Testis (tissue), 5 donors: ENCODE measurements at places on chromosomes 5 and 9. TPM values are rescaled to one million over a fixed set of nuclear protein-coding genes. Genes with fewer than 3 reads are reported as not detected.

GRCh38 chr9:27701587-27701986, 128.3 kb upstream of the C9orf72 start:
- peak; percentile 17 for DNase-seq

- peak; percentile 23 for DNase-seq
Measured at GRCh38 chr5:128965638-128966302, 482 bp downstream of the SLC27A6 start.

GRCh38 chr5:159123700-159124099, 24.0 kb upstream of the EBF1 start:
- no peak for DNase-seq

DNA sequence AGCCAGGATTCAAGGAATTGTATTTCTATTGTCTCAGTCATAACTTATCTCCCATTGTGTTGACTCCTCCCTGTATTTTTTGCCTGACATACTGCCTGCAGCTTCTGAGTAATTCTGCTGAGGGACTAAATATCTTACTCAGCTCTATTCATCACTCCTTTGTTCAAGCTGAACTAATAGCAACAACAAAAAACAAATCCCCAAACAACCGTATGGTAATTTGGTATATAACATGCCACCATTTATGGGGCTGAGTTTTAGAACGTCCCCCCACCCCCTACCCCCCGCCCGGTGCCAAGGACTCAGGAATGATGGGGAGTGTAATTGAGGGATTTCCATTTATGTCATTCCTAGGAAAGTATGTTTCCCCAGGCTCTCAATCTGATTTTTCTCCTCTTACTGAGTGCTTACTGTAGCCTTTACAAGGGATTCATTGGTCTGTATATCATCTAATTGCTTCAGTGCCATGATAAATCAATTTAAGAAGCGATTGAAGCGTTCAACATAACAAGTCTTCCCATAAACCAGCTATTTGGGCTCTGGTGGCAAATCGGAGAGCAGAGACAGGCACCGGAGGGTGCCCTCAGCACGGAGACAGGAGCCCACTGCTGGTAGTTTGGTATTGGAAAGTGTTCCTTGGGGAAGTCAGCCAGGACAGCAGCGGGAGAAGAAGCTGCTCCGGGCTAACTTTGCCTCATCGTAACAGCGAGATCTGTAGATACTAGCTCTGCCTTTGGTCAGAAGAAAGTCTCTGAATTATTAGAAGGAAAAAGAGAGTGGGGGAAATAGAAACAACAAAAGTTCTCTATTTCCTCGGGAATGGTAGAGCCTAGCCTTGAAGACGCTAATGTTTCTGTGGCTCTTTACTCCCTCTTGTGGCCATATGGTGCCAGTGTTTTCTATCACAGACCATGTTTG, 40.7 kb upstream of the HSD17B4 start:
- peak; percentile 77 for DNase-seq

- no peak for DNase-seq
Measured at GRCh38 chr5:460273-460625, 17.3 kb downstream of the EXOC3 start.

The MTAP gene
- 21.2 TPM for total RNA-seq

The OLFM1 gene
- 13.9 TPM for total RNA-seq

The CCNO gene
- total RNA-seq: 14.4 TPM

- DNase-seq: no peak
Measured at GRCh38 chr9:126698251-126698650, 84.5 kb downstream of the LMX1B start.

DNA sequence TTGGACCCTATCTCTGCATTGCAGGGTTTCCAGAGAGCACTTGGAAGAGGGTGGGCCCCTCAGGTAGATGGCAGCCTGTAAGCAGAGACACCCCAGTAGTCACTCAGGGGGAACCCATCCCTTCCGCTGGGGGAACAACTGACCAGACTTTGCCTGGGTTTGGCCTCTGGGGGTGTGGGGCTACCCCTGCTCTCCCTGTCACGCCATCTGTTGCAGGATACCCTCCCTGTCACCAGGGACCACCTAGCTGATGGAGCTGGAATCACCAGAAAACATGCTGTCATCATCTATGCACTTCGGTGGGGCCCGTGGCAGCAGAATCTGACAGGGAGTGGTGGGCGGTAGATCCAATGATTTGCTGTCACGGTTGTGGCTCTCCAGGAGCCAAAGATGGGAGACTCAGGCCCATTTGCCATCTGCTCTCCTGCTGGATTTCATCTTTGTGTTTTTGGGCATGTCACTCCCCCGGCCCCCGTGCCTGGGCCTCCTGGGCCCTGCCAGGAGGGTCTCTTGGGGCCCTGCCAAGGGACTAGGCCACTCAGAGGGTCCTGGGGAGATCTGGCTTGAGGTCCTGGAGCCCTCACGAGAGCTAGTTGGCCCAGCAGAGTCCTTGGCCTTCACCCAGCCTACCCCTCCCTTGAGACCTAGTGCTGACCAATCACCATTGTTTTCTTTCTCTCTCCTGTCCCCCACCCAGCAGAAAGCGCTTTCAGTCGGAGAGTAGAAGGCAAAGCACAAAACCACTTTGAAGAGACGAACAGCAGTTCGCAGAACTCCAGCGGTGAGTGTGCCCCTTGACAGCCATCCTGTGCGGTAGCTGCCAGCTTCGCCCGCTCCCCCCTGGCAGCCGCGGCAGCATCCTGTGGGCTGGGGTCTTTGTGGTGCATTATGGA, 45.9 kb downstream of the AMBP start:
- DNase-seq: no peak

The OR1J2 gene
- total RNA-seq: 0.62 TPM

The SETX gene
- 109 TPM for total RNA-seq

- no peak for DNase-seq
Measured at GRCh38 chr5:4203146-4203545, 607.5 kb downstream of the IRX1 start.
